Retina (tissue), 1 donor: ENCODE measurements at places on chromosomes 6 and 20.

GRCh38 chr6:168575346-168576098 lies 134.5 kb downstream of the SMOC2 start:
- no peak for DNase-seq

DNA sequence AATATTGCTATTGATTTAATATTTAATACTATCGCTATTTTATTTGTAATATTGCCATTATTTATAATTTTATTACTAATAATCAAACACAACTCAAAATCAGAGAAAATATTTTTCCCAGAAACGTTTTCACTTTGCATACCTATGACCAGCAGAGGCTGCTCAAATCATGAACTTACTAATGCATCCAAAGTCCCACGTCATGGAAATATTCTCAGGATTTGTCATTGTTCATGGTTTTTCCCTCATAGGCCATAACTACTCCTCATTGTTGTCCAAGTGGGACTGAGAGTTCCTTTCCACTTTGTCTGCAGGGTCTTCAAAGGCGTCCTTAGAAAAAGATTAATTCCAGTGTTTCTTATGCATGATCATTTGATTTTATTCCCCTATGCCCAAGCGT lies 344.8 kb downstream of the THBS2 start:
- no peak for DNase-seq

DNA sequence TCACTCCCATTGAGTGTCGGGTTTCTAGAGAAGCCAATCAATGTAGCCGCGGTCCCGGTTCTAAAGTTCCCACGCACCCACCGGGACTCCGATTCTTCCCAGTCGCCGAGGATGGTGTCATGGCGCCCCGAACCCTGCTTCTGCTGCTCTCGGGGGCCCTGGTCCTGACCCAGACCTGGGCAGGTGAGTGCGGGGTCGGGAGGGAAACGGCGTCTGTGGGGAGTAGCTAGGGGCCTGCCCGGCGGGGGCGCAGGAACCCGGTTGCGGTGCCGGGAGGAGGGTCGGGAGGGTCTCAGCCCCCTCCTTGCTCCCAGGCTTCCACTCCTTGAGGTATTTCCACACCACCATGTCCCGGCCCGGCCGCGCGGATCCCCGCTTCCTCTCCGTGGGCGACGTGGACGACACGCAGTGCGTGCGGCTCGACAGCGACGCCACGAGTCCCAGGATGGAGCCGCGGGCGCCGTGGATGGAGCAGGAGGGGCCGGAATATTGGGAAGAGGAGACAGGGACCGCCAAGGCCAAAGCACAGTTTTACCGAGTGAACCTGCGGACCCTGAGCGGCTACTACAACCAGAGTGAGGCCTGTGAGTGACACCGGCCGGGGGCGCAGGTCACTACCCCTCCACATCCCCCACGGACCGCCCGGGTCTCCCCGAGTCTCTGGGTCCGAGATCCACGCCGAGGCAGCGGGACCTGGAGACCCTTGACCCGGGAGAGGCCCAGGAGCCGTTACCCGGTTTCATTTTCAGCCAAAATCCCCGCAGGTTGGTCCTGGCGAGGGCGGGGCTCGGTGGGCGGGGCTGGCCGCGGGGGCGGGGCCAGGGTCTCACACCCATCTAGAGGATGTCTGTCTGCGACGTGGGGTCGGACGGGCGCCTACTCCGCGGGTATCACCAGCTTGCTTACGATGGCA lies 35.2 kb upstream of the HLA-G start:
- DNase-seq = peak; percentile 64

- no peak for DNase-seq
These were observed 3.0 kb downstream of the OGFR start for GRCh38 chr20:62807444-62808210.

GRCh38 chr6:90494067-90494780 lies 92.6 kb downstream of the MAP3K7 start:
- DNase-seq = peak; percentile 58
